NCI-H524 (cell line): ENCODE measurements at places on chromosomes 13 and 19.

- peak; percentile 51 for DNase-seq
These were observed 14.9 kb upstream of the SLITRK5 start for GRCh38 chr13:87656306-87656705.

- DNase-seq = no peak
These were observed 30.3 kb downstream of the AP1M1 start for GRCh38 chr19:16227837-16228636.

- DNase-seq = no peak
These were observed 7.4 kb upstream of the FCGBP start for GRCh38 chr19:39941615-39942365.

DNA sequence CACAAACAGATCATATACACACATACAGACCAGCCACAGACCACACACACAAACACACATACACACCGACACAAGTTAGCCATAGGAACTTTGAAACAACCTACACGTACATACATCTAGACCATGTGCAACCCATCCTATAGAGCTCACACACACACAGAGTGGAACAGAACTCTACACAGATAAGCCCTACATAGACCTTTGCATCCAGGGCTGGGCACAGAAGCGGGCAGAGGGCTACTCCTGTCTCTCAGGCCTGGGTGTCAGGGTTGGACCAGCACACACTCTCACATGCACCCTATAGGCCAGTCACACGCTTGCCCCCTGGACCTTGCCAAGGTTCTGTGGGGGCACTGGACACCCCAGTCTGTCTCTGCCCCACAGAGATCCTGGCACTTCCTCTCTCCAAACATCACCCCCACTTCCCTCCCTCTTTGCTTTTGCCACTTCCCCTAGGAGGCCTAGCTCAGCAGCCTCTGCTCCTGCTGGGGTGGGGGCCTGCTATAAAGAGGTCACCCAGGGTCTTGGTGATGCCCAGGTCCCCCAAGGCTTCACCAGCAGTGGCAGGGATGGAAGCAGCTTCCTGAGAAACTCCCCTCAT is 5.8 kb upstream of the JUNB start:
- DNase-seq = no peak

DNA sequence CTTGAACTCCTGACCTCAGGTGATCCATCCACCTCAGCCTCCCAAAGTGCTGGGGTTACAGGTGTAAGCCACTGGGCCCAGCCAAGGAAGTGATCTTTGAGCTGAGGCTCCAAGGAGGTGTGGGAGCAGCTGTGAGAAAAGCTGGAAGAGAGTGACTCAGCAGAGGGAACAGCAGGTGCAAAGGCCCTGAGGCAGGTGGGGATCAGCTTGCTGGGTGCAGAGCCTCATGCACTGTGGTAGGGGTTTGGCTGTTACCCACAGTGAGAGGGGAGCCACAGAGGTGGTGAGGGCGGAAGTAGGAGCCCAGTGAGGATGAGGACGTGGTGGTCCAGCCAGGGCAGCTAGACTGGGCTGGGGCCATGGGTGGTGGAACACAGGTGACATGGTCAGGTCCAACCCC is 6.5 kb downstream of the NPAS1 start:
- DNase-seq = no peak

GRCh38 chr13:95533545-95534160 is 18.9 kb upstream of the CLDN10 start:
- no peak for DNase-seq

GRCh38 chr19:21940684-21941083 is 70.1 kb downstream of the ZNF208 start:
- no peak for DNase-seq

DNA sequence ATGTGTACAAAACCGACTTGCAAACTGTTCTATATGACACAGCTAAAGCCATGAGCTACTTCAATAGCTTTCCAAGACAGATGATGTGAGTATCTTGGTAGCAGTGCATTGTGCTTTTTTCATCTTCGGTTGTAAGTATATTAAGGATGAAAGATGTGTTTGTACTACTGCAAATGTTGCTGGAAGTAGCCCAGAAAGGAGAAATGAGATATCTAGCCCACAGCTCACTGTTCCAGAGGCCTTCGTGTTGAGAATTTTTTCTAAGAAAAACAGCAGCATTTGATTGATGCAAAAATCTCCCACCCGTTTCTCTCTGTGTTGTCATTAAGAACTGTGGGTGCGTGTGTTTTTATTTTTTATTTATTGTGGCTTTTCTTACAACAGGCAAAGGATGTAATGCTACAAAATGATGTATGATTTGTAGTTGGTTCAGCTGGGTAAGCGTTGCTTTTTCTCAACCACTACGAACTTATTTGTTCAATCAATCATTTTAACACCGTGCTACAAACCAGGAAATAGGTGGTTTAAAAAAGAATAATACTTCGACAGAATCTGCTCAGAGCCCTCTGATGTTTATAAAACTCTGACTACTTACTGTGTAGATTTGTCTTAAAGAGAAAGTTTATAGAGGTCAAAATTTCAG is 41.6 kb upstream of the RFC3 start:
- no peak for DNase-seq
